ENCODE measurements at places on chromosomes 7 and 10. TPM values are rescaled to one million over a fixed set of nuclear protein-coding genes. Genes with fewer than 3 reads are reported as not detected.

GRCh38 chr7:41629711-41630111, 73.2 kb downstream of the INHBA start:
- no peak for DNase-seq

DNA sequence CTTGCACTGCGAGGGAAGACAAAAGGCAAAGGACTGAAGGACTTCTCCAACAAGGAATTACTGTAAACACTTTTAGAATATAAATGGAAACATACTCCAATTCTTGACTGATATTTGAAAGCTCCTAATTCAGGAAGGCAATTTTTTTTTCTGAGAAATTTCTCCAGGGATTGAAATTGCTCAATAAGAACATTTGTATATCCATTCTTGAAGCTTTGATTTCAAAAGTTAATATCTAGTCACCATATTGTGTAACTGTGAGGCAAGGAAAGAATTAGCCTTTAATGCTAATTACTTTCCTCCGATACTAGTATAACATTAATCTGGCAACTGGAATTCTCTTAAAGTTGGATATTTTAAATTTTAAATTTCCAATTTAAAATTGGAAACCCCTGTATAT, 188.4 kb upstream of the COL1A2 start:
- DNase-seq: no peak

GRCh38 chr7:137328373-137329120, 15.0 kb downstream of the PTN start:
- DNase-seq: no peak

GRCh38 chr7:21293771-21294170, 134.1 kb upstream of the SP4 start:
- DNase-seq: no peak

DNA sequence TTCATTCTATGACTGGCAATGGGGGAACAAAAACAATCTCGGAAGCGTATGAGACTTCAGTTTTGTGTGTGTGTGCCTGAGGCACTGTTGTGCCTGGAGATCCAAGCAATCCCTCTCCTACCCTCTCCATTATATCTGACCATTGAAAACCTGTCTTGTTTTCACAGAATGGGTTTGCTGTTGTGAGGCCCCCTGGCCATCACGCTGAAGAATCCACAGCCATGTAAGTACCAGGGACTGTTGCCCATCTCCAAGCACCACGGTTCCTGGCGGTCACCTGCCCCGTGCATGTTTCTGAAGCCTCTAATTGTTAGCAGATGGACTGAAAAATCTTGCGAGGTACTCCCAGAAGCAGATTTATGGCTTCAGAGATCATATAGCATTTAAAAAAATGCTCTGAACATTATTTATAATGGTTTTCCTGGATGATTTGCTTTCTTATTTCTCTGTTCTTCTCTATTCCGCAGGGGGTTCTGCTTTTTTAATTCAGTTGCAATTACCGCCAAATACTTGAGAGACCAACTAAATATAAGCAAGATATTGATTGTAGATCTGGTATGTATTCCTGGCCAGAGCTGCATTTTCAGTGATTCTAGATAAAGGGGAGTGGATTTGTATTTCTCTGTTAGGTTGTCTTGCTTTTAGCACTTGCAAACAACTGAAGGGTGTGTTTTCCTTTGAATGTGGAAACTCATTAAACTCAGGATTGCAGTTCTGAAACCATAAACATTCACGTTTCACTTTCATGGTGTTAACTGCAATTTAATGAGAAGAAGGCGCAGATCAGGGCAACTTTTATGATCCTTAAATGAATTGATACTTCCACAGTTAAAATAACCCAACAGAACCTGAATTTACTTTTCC, 288.2 kb downstream of the TWIST1 start:
- no peak for DNase-seq

DNA sequence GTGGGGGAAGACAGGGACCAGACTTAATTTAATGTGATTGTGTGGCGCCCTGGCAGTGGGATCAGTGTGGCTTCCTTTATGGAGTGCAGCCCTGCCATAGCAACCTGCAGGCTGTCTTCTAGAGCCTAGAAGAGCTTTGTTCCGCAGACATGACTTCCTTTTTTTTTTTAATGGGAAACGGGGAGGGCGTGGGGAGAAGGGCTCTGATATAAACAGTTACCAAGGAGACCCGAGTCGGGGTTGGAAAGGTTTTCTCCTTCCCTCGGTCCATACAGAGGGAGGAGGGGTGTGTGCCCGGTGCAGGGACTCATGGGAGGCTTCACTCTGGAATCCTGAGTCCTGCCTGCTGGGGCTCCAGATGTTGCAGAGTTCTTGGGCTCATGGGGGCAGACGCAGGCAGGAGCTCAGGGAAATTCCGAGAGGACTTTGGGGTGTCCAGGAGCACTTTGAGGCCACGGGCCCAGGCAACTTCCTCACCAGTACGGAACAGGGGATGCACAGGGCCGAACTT, 26.9 kb downstream of the TMEM120A start:
- no peak for DNase-seq

GRCh38 chr10:61900829-61901792, at the start of gene ARID5B:
TSS of gene ARID5B (plus strand) at chr10:61901699. CDS start at chr10:61901710, 11 bp downstream.
- peak; percentile 70 for DNase-seq

- DNase-seq: no peak
These were observed 36.1 kb upstream of the SMNDC1 start for GRCh38 chr10:110340816-110341215.

- DNase-seq: no peak
These were observed 83.4 kb downstream of the EZH2 start for GRCh38 chr7:148800677-148801076.

DNA sequence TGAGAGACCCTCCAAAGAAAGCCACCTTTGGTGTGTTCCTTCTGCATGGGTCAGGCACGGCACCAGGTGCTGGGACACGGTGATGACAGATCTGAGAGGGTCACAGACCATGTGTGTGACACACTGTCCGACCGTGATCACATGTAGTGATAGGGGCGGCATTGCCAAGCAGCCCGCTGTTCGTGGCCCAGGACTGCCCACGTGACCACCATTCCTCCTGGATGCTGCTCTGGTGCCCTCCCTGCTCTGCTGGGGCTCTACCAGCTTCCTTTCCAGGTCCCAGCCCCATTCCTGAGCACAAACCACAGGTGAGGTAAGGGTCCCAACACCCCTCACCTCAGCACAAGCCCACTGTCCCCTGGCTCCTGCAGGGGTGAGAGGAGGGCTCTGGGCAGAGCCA, 10.1 kb upstream of the SLC18A3 start:
- no peak for DNase-seq

DNA sequence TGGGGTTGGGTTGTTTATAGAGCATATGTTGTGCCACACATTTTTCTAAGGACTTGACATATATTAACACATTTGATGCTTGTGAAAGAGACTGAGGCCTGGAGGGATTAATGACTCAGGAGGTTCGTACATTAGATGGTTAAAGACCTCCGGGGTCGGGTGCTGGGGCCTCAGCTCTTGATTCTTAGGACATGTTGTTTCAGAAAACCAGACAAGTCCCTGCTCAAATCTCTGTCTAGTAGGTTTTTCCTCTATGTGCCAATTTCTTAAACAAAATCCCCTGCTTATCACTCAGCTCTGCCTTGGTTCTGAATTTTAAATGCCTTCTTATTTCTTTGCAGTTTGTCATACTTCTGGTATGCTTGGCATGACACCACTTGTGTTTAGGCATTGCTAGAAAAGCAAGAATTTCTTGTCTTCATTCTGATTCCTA, 5.8 kb downstream of the UPP1 start:
- no peak for DNase-seq

GRCh38 chr7:134891262-134891695, 95.0 kb upstream of the AGBL3 start:
- no peak for DNase-seq

Gene EFCAB10
- not detected for total RNA-seq

Gene SOSTDC1
- not detected for total RNA-seq

Gene CAV2
- not detected for total RNA-seq

Gene TET1
- 3.3 TPM for total RNA-seq

Gene CYP3A4
- not detected for total RNA-seq

Gene CAPZA2
- 154 TPM for total RNA-seq

Gene GDF2
- total RNA-seq: not detected

Gene TCERG1L
- 0.08 TPM for total RNA-seq

Gene HMX3
- total RNA-seq: not detected

Measured in activated CD8-positive, alpha-beta T cell treated with anti-CD3 and anti-CD28 coated beads, Interleukin-2, amount 10 ng/mL, durations not matched to agents 7 days and 5 days (primary cell).